ENCODE measurements at places on chromosomes 13 and 19. TPM values are rescaled to one million over a fixed set of nuclear protein-coding genes. Genes with fewer than 3 reads are reported as not detected.

NFIC gene
- total RNA-seq, result 207 TPM

MEF2B gene
- total RNA-seq, result 2.0 TPM

CRX gene
- total RNA-seq, result not detected

WDR83 gene
- total RNA-seq, result 7.2 TPM

CCDC194 gene
- 0.87 TPM for total RNA-seq

ZNF665 gene
- total RNA-seq, result 2.5 TPM

DNA sequence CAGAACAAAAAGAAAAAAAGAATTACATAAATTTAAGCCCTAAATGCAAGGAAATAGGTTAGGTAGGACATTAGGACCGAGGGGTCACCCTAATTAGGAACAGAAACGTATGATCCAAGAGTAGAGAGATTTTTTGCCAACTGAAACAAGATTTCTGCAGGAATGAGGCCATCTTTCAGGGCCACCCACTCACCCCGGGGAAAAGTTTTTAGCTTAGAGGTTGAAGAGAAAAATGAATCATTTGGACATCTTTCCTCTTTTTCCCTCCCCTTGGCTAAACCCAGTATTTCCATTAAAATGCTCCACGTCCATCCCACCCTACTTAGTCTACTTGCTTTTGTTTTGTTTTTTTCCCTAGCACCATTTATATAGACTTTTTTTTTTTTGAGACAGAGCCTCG is 10.6 kb upstream of the PNMA8A start:
- DNase-seq, result no peak

- DNase-seq, result no peak
Measured at GRCh38 chr13:87198371-87198770, 472.8 kb upstream of the SLITRK5 start.

DNA sequence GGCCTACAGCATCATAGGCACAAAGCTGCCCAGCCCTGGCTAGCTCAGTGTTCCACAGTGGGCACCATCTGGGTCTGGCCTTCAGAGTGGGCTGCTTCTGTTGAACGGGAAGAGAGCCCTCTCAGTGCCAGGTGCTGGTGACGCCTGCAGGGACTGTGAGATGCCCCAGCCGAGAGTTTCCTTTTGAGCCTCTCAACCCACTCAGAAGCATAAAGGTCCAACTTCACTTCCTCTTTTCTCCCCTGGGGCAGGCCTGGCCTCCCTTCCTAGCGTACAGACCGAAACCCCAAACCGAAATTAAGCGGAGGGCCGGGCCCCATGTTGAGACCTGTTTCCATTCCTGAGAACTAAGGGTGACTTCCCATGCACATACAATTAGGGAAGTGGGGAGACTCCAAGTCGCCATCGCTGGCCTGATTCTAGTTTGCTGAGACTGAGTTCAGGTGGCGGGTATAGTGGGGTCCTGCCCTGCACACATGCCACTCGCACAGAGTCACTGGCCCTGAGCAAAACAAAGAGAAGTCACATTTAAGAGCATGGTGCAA is 6.9 kb downstream of the RAB8A start:
- no peak for DNase-seq

DNA sequence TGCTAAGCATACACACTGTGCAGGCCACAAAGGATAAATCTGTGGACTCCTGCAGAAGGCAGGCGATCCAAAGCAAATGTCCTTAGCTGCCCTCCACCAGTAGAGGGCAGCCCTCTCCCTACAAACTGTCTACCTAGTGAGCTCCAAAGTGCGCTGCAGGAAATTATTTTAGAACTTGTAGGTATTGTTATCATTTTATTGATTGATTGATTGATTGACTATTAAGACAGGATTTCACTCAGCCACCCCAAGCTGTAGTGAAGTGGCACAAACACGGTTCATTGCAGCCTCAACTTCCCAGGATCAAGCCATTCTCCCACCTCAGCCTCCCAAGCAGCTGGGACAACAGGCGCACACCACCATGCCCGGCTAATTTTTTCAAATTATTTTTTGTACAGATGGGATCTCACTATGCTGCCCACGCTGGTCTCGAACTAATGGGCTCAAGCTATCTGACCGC is 37.3 kb downstream of the RNF6 start:
- DNase-seq, result no peak

DNA sequence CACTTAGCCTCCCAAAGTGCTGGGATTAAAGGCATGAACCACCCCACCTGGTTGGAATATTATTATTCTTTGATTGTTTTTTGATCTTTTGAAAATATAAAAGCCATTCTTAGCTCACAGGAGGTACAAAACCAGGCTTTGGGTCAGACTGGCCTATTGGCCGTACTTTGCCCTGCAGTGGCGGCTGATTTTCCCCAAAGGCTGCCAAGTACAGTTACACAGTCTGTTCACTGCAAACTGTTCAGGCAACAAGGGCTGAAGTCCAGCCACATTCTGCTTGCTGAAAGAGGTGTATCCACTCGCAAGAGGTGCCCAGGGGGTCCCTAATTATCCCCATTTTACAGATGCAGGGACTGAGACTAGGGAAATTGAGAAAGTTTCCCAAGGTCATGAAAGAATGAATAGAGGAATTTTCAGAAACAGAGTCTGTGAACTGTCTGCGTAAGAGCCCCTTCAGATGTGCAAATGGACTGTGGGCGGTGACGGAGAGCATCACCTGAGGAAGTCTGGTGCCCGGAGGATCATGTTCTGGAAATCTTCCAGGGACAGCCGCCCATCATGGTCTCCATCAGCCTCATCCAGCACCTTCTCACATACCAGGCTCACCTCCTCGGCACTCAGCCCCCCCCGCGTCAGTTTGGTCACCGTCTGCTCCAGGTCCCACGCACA is 9.0 kb downstream of the CIB3 start:
- DNase-seq, result no peak

DNA sequence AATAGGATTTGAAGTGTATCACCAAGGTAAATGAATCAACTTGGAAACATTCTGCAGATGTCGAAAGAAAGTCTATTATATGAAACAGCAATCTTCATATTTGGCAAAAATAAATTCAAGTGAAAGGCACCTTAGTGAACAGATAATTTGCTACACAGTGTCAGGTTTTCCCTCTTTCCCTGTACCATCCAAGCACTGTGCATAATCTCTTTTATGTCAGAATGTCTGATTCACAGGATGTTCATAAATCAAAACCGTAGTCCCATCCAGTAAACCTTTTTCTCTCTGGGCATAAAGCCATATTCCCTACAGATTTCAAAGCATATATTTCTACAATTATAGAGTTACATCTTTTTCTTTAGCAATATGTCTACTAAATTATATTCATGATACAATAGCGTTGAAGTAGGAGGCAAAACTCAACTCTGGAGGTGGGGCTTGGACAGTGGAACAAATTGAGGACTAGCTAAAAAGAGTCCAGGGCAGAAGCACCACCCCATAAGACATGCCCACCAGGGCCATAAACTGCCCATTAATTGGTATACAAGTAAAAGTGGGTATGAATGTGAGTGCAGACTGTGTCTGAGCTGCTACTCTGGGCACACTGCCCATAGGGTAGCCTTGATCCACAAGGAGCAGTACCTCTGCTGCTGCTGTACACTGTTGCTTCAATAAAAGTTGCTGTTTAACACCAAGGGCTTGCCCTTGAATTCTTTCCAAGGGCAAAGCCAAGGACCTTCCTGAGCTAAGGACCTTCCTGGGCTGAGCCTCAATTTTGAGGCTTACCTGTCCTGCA is 72.1 kb upstream of the MYCBP2 start:
- no peak for DNase-seq

- DNase-seq, result no peak
Measured at GRCh38 chr13:73514208-73514607, 455.4 kb downstream of the KLF5 start.

- DNase-seq, result no peak
Measured at GRCh38 chr13:39963612-39964011, 308.1 kb downstream of the COG6 start.

GRCh38 chr19:33441828-33442227 is 68.3 kb downstream of the CEBPG start:
- DNase-seq, result no peak

- DNase-seq, result no peak
Measured at GRCh38 chr19:17266589-17266974, 661 bp upstream of the BABAM1 start.

GRCh38 chr13:30128591-30128990 is 178.8 kb downstream of the KATNAL1 start:
- peak; percentile 9 for DNase-seq
